ENCODE measurements at places on chromosomes 2 and 18. TPM values are rescaled to one million over a fixed set of nuclear protein-coding genes. Genes with fewer than 3 reads are reported as not detected.
A peak's percentile ranks its signal among the peaks of the same experiment; 100 is the strongest.

TGFBRAP1 gene
- 23.4 TPM for total RNA-seq

GRCh38 chr18:69969491-69969890 lies 21.8 kb upstream of the CD226 start:
- peaks cover 13% of the 10 kb centered on the region for H3K36me3 ChIP-seq
- no peak for DNase-seq
- peaks cover 19% of the 10 kb centered on the region for H3K4me1 ChIP-seq
- H3K4me3 ChIP-seq = no peak overlapping the region

C2orf92 gene
- total RNA-seq = 21.8 TPM

SMIM21 gene
- total RNA-seq = not detected

GRCh38 chr2:162153608-162154224 lies 1.7 kb upstream of the GCG start:
- H3K36me3 ChIP-seq = no peaks in the 10 kb centered on the region
- peaks cover 49% of the 10 kb centered on the region for H3K27me3 ChIP-seq
- no peak overlapping the region for H3K27ac ChIP-seq
- DNase-seq = peak; percentile 35
- H3K4me3 ChIP-seq = no peak overlapping the region

DNA sequence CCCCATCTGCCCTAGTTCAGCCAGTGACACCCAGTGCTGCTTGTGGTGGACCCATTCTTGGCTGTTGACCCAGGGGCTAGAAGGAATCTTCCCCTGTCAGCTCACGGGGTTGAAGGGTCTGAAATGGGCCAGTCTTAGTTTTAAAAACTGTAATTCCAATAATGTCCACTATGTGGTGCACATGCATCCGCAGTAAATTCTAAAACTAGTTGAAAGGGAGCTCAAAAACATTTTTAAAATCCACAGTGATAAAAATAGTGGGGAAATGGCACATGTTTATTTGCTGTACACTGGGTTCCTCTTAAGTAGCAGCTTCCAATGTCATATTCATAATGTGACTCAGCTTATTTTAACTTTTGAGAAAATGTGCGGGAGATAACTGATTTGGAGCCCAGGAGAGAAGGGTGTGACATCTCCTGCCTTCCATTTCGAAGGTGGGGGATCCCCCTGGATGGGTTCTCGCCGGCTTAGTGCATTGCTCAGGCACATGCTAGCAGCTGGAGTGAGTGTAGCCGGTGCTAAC lies 32.8 kb downstream of the GRHL1 start:
- H3K4me1 ChIP-seq = peaks cover 15% of the 10 kb centered on the region
- no peak overlapping the region for H3K27ac ChIP-seq
- no peaks in the 10 kb centered on the region for H3K36me3 ChIP-seq
- H3K4me3 ChIP-seq = no peak overlapping the region
- no peak for DNase-seq
- peaks cover 21% of the 10 kb centered on the region for H3K27me3 ChIP-seq

L3MBTL4 gene
- total RNA-seq = 0.11 TPM

DNA sequence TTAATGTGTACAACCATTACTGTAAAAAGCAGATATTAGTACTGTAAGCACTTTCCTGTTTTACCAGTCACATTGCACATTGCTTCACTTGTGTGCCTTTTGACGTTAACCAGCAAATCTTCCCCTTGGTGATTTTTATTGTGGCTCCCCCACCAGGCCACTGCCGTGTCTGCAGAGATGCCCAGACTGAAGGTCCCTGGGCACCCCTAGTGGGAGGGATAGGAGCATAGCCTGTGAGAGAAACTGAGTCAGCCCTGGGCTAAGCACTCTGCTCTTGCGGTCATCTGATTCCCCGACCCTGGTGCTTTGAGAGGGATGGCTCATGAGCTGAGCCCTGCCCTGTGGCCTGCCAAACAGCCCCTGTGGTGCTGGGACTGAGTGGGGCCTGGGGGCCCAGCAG lies 73.4 kb downstream of the INPP4A start:
- H3K4me1 ChIP-seq = peaks cover 44% of the 10 kb centered on the region
- H3K4me3 ChIP-seq = no peak overlapping the region
- peak; percentile 23 for DNase-seq
- no peaks in the 10 kb centered on the region for H3K27me3 ChIP-seq
- peaks cover 36% of the 10 kb centered on the region for H3K36me3 ChIP-seq

PLGLB2 gene
- total RNA-seq = 2.0 TPM

GRB14 gene
- total RNA-seq = not detected
